ENCODE measurements at places on chromosomes 5 and 9. TPM values are rescaled to one million over a fixed set of nuclear protein-coding genes. Genes with fewer than 3 reads are reported as not detected.

CCNJL gene
- 2.0 TPM for total RNA-seq

INSL4 gene
- not detected for total RNA-seq

- no peak for DNase-seq
Measured at GRCh38 chr5:74037321-74037720, 411.3 kb downstream of the ARHGEF28 start.

GRCh38 chr5:150946351-150946905 is 41.6 kb upstream of the ZNF300 start:
- DNase-seq = peak; percentile 39

DNA sequence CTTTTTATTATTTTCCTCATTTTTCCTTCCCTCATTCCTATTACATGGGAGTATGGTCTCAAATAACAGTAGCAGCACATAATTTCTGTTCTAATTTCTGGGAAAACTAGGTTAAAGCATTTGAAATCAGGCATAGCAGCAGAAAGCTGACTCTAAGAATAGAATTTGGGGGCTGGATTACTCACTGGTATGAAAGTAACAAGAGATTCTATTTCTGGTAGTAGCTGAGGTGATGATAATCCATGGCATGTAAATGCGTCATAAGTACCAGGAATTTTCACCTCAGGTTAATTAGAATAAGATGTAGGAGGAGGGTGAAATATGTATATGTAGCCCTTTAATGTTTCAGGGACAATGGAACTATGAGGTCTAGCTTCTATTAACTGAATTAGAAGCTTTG is 662.0 kb downstream of the PTPRD start:
- peak; percentile 20 for DNase-seq
